NCI-H1417 (cell line): ENCODE measurements at places on chromosomes 12 and 14.
A peak's percentile ranks its signal among the peaks of the same experiment; 100 is the strongest.

GRCh38 chr12:78120306-78120705 lies 289.6 kb downstream of the NAV3 start:
- no peak for DNase-seq

DNA sequence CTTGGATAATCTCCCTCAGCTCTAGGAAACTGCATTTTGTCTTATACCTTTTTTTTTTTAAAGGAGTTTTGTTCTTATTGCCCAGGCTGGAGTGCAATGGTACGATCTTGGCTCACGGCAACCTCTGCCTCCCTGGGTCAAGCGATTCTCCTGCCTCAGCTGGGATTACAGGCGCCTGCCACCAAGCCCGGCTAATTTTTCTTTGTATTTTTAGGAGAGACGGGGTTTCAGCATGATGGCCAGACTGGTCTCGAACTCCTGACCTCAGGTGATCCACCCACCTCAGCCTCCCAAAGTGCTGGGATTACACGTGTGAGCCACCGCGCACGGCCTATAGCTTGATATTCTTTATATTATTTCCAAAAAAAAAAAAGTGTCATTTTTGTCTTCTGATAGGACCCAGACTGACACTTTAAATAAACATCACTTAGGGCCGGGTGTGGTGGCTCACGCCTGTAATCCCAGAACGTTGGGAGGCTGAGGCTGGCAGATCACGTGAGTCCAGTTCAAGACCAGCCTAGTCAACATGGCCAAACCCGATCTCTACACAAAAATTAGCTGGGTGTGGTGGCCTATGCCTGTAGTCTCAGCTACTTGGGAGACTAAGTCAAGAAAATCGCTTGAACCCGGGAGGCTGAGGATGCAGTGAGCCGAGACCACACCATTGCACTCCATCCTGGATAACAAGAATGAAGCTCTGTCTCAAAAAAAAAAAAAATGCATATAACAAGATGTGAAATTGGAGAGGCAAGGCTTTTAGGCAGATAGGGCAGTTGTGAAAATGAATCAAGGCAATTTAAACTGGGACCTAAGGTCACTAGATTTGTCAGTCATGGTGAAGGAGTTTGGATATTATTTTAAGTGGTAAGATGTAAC lies 18.4 kb downstream of the SLC2A3 start:
- DNase-seq, result no peak

DNA sequence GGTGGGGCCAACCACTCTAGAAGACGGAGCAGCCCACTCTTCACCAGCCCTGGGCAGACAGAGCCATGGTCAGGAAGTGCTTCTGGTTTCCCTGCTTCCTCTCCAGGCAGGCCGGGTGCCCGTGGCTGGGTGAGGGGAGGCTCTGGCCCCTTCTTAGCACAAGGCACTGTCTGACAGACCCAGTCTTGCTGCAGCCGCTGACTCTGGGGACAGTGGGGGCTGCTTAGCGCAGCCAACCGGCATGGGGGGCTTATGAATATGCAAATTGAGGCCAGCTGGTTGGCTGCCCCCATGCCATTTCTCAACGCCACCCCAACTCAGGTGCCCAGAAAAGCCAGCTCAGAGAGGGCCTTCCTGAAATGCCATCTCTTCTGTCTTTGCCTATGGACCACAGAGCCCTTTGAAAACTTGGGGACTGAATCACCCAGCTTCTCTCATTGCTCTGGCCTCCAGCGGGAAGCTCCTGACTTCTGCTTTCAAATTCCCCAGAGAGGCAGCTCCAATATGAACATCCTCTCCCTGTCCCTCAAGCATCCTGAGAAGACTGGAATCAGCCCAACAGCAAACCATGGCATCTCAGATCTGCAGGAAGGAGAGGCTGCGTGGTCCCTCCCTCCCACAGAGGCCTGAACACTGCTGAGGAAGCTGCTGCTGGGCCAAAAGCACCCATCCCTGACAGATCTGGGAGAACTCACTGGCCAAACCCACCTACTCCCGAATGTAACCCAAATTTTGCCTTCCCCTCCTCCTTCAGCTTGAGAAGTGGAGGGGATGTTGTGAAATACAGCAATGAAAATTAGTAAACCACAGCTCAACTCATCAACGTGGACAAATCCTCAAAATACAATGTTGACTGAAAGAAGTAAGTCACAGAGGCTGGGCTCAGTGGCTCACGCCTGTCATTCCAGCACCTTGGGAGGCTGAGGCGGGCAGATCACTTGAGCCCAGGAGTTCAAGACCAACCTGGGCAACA lies at the start of gene PROX2:
Gene PROX2 (minus strand): TSS at position 205 of the 973 bp plus-strand sequence. CDS start 12,311 bp downstream, outside the sequence.
- no peak for DNase-seq

DNA sequence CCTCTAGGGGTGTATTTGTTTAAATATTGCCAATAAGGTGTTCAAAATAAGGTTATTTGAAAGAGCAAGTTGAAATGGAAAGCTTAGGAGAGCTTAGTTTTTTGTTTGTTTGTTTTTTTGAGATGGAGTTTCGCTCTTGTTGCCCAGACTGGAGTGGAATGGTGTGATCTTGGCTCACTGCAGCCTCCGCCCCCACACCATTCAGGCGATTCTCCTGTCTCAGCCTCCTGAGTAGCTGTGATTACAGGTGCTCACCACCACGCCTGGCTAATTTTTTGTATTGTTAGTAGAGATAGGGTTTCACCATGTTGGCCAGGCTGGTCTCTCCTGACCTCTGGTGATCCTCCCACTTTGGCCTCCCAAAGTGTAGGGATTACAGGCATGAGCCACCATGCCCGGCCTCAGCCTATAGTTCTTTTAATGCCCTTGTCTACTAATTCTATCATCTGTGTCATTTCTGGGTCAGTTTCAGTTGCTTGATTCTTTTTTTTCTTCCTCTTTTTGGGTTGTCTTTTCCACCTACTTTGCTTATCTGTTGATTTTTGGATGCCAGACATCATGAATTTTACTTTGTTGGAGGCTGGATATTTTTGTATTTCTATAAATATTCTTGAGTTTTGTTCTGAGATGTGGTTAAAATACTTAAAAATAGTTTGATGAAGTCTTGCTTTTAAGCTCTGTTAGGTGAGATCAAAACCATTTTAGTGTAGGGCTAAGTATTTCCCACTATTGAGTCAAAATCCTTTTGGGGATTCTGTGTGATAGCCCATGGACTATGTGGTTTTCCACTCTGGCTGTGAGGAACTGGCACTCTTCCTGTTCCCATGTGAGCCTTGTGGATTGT lies 18.7 kb downstream of the RCOR1 start:
- DNase-seq, result no peak

- no peak for DNase-seq
Observed at GRCh38 chr12:131102991-131103668, 149.4 kb downstream of the ADGRD1 start.

DNA sequence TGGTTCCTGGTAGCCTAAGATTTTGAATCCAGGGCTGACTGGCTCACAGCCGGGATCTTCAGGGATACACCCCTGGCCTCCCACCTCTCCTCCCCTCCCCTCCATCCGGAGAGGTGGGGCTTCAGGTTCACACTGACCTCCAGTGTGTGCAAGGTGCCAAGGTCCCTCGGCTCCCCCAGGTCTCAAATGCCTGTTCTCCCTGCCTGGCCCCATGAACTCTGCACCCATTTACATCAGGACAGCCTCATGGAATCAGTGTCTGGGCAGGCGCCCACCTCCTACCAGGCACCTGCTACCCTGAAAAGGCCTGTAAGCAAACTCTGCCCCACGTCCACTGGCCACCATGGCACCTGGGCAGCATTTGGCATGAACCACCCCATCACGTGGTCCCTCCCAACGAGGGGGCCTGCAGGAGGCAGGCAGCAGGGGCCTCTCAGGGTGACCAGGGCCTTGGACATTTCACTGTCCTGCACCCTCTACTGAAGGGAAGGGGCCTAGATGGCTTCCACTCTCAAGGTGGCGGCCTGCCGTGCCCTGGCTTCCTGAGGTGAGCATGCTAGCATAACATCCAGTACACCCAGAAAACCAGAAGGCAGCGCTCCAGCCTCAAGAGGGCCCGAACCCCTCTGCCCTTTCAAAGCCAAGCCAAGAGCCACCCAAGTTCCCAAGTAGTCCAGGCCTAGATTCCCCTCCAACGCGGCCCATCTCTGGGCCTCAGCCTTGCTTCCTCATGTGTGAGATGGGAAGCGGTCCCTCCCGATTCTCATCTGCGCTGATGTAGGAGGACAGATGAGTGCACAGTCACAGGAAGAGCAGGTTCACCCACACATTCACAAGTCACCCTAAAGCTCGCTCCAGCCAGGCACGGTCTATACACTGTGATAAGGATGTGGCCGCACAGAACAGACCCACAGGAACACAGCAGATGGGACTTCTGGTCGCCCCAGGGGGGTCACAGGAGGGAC lies 37.3 kb downstream of the CCDC85C start:
- no peak for DNase-seq

GRCh38 chr14:36944307-36945010 lies 227.9 kb downstream of the SLC25A21 start:
- DNase-seq, result no peak

GRCh38 chr12:6771091-6771495 lies 1.2 kb upstream of the LAG3 start:
- no peak for DNase-seq

DNA sequence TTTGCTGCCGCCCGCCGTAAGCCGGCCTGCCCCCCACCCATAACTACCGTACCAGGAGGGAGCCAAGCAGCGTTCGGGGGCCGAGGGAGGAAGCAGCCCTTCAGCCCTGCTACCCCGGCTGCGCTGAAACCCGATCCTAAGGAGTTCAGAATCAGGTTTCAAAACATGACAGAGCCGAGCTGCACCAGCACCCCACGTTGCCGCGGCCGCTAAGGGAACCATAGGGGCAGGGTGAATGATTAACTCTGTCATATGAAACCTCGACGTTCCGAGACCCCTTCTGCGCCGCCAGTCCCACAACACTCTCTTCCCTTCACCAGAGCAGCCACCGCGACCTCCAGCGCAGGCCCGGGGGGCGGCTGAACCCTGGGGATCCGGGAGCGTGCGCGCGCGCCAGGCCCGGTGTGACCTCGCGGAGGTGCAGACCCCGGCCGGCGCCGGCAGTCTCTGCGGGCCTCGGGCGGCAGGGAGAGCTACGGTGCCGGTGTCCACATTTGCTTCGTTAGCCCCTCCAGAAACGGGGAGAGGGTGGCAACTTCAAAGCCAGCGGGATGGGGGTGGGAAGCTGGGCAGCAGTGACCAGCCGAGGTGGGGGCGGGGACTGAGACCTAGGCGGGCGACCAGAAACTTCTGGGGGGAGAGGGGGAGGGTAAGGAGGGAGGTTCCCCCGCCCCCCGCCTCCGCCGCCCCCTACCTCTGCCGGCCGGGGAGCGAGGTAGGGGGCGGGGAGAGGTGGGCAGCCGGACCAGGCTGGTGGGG lies 1.6 kb downstream of the SIX4 start:
- peak; percentile 77 for DNase-seq

DNA sequence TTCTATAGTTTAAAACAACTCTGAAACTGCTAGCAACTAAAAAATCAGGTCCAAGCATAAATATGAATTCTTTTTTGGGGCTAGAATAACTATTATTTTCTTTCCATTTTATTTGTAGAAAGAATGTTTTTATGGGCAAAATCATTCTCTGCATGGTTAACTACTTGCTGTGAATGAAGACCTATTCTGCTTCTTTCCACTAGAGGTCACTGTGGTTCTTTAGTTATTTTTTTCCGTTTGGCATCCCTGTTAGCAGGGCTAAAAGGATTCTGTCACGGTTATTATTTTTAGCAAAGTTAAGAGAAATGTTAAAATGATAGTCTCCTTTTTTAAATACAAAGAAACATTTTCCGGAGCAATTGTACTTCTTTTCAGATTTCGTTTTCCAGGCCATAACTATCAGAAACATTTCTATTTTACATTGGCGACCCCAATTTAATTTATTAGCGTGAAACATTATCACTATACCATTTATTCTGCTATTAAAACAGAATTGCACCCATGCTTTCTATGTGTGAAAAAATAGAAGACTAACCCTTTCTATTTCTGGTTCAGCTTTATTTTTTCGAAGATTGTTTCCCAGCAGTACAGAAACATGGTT lies 404.8 kb downstream of the ATP23 start:
- peak; percentile 37 for DNase-seq

DNA sequence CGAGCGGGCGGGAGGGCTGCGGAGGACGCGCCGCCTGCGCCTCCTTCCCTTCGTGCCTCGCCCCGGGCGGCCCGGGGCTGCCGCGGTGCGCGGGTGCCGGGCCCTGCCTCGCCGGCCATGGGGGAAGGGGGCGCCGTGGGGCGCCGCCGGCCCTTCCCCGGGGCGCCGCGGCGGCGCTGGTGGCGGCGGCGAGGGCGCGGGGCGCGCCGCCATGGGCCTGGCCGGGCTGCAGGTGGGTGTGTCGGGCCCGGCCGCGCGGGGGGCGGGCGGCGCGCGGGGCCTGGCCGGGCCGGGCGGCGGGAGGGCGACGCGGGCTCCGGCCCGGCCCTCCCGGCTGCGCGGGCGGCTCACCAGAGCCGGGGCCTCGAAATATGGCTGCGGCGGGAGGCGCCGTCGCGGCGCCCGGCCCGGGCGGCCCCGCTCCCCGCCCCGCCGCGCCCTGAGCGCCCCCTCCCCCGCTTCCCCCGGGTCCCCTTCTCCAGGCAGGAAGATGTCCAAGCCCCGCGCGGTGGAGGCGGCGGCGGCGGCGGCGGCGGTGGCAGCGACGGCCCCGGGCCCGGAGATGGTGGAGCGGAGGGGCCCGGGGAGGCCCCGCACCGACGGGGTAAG lies 5.1 kb downstream of the KMT5A start:
- DNase-seq, result no peak

GRCh38 chr12:53047221-53048032 lies 2.4 kb upstream of the TNS2 start:
- peak; percentile 62 for DNase-seq
